Heart left ventricle (tissue), 16 donors: ENCODE measurements at places on chromosomes 4 and X.

- DNase-seq: no peak
Observed at GRCh38 chr4:144582105-144582850, 63.7 kb upstream of the HHIP start.

- DNase-seq: no peak
Observed at GRCh38 chrX:74525116-74525515, 89.3 kb downstream of the RLIM start.

- no peak for DNase-seq
Observed at GRCh38 chrX:20522420-20522819, 255.7 kb upstream of the RPS6KA3 start.

- no peak for DNase-seq
Observed at GRCh38 chr4:133624744-133625143, 475.6 kb downstream of the PCDH10 start.

GRCh38 chrX:8366481-8366880, 98.1 kb upstream of the VCX3B start:
- DNase-seq: no peak

- DNase-seq: no peak
Observed at GRCh38 chr4:105620640-105621323, 68.4 kb downstream of the ARHGEF38 start.

DNA sequence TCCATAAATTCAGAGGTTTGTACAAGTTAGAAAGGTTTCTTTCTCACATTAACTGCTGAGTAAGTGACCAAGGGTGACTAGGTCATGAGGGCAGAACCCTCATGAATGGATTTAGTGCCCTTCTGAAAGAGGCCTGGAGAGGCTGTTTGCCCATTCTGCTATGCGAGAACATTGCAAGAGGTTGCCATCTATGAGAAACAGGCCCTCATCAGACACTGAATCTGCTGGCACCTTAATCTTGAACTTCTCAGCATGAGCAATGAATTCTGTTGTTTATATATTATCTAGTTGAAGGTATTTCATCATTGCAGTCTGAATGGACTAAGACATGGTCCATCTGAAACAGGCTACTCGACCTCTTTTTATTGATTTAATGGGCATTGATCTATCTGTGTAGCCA, 96.2 kb upstream of the GPRIN3 start:
- DNase-seq: no peak

- DNase-seq: no peak
Observed at GRCh38 chr4:81521708-81522107, 50.0 kb upstream of the RASGEF1B start.

- no peak for DNase-seq
Observed at GRCh38 chr4:188168726-188169373, 29.6 kb downstream of the TRIML1 start.

DNA sequence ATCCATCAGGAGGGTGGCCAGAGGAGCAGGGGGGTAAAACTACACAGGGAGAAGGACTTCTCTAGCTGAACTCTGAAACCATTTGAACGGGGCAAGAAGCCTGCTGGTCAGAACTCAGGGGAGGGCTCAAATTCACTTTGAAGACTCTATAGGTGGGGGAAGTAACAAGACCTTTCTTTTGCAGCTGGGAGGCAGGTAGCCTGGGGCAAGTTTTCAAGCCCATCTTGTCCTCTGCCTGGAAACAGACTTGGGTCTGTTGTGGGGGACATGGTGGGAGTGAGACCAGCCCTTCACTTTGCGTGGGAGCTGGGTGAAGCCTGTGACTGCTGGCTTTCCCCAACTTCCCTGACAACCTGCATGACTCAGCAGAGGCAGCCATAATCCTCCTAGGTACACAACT, 312.3 kb downstream of the SPRY1 start:
- no peak for DNase-seq

- no peak for DNase-seq
Observed at GRCh38 chrX:3262901-3263300, 83.6 kb downstream of the MXRA5 start.

- no peak for DNase-seq
Observed at GRCh38 chrX:14083783-14084182, 54.1 kb upstream of the GEMIN8 start.

DNA sequence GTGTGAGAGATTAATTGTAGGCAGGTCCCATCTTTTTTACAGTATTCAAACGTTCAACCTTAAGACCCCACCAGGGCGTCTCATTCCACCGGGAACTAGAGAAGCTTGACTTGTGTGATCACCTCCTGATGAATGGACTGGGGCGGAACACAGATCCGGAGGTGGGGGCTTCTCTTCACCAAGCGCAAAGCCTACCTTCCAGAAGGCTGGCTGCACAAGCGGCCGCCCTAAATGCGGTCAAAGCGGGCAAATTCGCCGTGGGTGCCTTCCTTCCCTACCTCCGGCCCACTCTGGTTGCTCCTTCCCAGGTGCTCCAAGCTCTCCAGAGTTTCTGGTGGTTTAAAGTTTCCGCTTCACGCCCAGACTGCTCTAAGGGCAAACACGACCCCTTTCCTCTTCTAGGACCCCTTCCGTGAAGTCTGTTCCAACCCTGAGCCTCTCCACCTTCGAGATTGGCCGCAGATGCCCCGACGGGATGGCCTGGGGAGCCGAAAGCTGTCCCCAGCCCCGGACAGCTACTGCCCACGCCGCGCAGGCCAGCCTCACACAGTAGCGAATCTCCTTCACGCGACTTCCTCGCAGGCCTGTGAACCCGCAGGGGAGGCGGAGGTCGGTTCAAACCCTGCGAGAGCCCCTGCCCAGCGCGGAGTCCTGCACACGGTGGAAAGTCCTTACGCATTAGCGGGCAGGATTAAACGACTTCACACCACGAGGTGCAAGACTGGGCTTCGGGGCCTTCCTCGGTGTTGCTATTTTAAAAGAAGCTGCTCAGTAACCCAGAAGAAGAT, 1.6 kb upstream of the WWC2 start:
- peak; percentile 44 for DNase-seq

- DNase-seq: no peak
Observed at GRCh38 chr4:131337936-131338335, 1811.2 kb upstream of the PCDH10 start.

GRCh38 chr4:3387943-3388361, 53.8 kb upstream of the HGFAC start:
- peak; percentile 91 for DNase-seq
